Activated T-cell treated with anti-CD3 and anti-CD28 coated beads, Interleukin-2, amount 50 U/mL, for 4 hours (primary cell): ENCODE measurements at places on chromosomes 7 and 10. TPM values are rescaled to one million over a fixed set of nuclear protein-coding genes. Genes with fewer than 3 reads are reported as not detected.

Gene SMO
- 0.11 TPM for total RNA-seq

DNA sequence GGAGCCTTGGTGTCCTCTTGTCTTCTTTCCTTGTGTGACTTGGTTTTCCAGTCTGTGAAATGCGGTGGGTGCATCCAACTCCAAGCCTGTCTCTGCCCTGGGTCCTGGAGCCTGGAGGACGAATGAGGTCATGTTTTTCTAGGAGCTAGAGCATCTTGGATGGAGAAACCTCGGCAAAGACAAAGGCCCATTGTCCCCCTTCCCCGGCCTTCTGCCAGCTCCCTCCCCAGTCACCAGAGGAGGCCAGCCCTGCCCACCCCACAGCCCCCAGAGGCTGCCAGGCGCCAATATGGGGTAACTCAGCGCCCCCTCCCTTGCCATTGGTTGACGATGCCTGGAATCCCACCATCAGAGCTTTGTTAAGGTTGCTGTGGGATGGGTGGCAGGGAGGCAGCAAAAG is 40.4 kb downstream of the KCTD7 start:
- no peak for DNase-seq

DNA sequence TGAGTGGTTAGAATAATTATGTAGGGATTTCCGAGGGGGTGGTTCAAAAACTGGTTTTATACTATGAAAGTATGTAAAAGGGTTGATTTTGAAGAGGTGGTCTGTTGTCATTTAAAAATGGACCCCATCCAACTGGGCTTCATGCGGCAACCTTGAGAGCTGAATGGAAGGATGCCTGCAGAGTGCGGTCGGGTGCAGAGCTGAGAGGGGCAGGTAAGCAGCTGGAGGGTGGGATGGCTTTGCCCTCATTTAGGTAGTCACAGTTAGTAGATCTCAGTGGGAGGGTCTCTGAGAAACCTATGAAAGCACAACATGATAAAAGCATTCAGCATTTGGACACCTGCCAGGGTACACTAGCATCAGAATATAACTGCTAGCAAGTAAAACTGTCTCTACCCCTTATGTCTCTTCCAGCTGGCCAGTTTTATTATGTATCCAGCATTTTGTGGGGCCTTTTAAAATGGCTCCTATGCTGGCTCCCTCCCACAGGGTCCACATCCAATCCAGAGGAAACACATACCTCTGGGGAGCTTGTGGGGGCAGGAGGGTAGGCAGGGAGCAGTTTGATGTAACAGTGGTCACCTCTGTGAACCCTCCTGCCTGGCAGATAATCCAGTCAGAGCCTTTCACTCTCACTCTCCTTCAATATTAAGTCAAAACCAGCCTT is 75.9 kb upstream of the MAGI2 start:
- DNase-seq: no peak

- DNase-seq: no peak
Measured at GRCh38 chr10:126691456-126691855, 21.0 kb upstream of the C10orf90 start.

- no peak for DNase-seq
Measured at GRCh38 chr10:54368984-54369383, 432.0 kb downstream of the PCDH15 start.

DNA sequence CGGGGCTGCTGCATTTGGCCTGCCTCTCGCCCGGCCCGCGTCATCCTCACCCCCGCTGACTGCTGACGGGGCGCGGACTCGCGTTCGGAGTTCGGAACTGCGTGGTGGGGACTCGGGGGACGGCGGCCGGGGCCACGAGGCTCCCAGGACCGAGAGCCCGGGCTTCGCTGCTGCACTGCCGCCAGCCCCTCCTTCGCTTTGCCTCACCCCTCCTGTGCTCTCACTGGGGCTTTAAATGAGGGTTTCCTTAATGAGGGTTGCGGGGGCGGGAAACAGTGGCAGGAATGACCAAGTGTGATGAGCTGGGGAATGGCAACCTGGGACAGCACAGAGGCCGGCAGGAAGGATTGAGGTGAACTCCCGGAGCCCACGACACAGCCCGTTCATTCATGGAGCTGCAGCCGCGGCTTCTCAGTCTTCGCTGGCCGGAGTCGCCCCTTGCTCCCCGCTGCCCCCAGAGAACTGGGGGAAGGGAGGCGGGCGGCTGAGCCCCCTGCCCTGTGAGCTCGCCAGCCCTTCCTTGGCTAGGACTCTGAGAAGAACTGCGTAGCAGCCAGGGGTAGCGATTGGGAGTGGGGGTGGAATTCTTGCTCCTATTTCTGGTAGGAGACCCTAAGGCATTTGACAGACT is 1.5 kb upstream of the LRRC4 start:
- DNase-seq: no peak

DNA sequence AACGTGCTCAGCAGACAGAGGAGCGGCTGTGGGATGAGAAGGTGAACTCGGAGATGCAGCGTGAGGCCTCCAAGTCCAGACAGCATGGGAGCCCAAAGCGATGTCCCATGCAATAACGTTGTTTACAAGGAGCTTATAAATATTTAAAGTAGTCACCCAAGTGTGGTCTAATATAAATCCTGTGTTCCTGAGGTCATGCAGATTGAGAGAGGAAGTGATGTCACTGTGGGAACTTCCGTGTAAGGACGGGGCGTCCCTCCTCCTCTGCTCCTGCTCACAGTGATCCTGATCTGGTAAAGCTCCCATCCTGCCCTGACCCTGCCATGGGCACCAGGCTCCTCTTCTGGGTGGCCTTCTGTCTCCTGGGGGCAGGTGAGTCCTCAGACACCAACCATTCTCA is 94.7 kb upstream of the PRSS58 start:
- no peak for DNase-seq

DNA sequence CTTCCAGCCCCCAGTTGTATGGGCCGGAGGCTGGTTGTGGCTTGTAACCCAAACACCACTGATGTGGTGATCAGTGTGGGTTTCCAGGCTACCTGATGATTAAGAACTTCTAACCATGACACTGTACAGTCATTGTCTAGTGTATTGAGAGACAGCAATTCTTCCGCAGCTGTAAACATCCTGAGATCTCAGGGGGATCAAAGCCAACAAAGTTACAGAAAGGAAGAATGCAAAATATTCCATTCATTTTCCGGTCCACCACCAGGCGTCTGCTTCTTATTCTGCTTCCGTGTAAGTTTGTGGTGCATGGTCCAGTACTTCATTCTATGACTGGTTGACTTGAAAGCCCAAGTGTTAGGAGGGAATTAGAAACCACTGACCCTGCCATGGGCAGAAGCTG is 10.3 kb upstream of the GLI3 start:
- no peak for DNase-seq

- no peak for DNase-seq
Measured at GRCh38 chr10:116241642-116242410, 31.2 kb downstream of the GFRA1 start.

GRCh38 chr7:70712942-70713341 is 419.0 kb upstream of the GALNT17 start:
- DNase-seq: no peak

DNA sequence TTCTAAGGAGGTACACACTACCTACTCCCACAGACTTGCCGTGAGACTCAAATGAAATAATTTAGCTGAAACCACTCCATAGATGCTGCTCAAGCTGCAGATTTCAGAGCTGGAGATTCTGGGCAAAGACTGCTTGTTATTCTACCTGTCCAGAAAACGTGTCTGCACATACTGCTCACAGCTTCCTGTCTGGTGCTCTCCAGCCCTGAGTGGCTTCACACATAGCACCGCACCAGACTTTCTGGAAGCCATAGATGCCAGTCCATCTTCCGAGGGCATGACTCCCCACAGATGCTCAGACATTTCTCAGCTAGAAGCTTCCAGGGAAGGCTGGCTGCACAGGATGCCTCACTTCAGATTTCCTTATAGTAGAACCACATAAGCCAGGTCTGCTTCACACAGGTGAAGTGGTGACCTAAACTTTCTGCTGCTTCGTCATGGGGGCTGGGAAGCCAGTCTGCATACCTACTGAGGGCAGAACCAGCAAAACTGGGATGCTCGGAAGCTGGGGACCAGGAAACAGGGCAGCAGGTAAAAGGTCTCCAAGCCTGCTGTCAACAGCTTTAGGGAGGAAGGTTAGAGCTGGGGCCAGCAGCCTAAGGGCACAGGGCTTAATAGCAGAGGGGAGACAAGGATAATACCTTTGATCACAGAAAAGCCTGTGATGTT is 18.2 kb downstream of the CCDC6 start:
- no peak for DNase-seq

- DNase-seq: no peak
Measured at GRCh38 chr10:47325303-47326291, 3.3 kb downstream of the GDF2 start.

DNA sequence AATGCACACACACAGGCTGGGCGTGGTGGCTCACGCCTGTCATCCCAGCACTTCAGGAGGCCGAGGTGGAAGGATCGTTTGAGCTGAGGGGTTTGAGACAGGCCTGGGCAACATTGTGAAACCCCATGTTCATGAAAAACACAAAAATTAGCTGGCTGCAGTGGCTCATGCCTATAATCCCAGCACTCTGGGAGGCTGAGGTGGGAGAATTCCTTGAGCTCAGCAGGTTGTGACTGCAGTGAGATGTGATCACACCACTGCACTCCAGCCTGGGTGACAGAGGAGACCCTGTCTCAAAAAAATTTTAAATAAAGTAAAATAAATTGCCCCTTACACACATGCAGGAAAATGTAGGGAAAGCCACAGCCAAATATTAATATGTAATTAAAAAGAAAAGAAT is 44.1 kb downstream of the RNF32 start:
- no peak for DNase-seq

Gene HACD1
- total RNA-seq: 0.71 TPM

Gene KNDC1
- not detected for total RNA-seq

- DNase-seq: no peak
Measured at GRCh38 chr10:115001506-115002381, 63.7 kb downstream of the TRUB1 start.

DNA sequence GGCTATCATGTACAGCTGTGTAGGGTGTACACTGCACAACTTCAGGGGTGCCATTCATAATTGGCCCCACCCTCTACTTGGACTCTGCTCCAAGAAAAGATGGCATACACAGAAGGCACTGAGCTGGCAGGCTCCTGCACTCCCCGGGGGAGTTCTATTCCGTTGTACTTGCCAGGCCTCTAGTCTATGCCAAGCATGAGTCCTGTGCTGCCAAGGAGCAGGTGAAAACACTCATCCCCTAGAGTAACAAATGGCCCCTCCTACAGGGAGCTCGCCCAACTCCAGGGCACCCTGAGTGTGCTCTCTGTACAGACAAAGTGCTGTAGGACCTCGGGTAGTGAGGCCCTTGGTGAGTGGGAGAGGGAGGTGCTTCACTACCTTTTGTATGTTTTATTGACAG is 127.2 kb downstream of the SLIT1 start:
- DNase-seq: no peak

DNA sequence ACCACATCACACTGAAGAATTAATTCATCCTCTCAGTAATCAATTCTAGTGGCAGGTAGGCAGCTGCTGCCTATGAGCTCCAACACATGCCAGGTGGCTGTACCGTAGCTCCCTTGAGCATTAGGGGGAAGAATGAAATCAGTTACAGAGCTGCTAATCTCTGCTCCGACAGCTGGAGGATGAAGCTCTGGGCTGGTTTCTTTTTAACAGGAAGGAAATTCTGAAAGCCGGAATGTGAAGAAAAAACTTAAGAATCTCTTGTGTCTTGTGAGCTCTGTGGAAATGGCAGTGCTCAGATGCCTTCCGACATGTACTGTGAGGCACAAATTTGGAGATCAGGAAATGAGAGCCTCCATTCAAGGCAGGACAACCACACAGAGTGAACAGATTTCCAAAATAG is 2.8 kb upstream of the AHCYL2 start:
- DNase-seq: no peak

DNA sequence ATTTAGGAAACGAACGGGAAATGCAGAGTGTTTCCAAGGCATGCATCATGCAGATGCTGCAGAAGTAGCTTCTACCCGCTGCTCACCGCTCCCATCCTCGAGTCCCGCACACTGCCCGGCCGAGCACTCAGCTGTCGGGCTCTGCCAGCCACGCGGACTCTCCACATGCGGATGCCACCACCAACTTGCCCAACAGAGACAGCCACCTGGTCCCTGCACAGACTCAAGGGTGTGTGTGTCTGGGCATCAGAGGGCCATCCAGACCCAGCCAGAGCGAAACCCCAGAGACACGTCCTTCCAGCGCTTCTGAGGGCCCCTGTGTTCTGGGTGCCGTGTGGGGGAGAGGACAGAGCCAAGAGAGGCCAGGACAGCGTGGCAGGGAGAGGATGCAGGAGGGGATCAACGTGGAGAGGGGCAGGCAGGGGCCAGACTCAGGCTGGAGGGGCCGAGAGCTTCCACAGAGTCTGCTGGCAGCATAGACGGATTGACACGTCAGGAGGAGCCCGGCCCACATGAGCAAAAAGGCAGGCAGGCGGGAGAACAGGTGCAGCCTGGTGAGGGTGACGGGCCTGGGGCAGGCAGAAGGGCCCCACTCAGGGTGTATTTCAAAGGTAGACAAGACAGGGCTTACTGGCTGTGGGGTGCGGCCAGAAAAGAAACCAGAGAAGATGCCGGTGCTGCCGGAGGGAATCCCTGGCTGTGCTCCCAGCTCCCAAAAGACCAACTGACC is 18.3 kb downstream of the GPER1 start:
- DNase-seq: no peak

Gene PNLIPRP1
- total RNA-seq: 1.0 TPM

Gene STEAP4
- 0.05 TPM for total RNA-seq

GRCh38 chr10:116978901-116979300 is 26.1 kb downstream of the SHTN1 start:
- DNase-seq: no peak

- no peak for DNase-seq
Measured at GRCh38 chr7:36650320-36650719, 74.0 kb downstream of the AOAH start.

DNA sequence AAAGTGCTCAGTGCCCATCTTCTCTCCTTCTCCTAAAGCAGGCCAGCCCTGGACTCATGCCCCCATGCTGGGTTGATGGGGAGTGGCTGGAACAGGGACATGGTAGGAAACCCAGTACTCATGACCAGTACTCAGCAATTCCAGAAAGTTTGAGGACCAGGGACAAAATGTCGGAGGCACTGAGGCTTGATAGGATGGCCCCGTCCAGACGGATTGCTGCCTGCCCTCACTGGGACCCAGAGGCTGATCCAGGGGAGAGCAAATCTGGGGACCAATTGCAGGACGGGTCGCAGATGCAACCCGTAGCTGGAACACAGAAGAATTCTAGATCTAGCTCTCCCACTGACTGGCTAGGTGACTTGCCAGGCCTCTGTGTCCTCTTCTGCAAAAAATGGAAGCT is 5.1 kb downstream of the ZCCHC24 start:
- no peak for DNase-seq

Gene VSTM4
- total RNA-seq: 0.18 TPM

Gene UBE2H
- total RNA-seq: 11.5 TPM

- no peak for DNase-seq
Measured at GRCh38 chr10:132634947-132635271, 97.3 kb downstream of the INPP5A start.

DNA sequence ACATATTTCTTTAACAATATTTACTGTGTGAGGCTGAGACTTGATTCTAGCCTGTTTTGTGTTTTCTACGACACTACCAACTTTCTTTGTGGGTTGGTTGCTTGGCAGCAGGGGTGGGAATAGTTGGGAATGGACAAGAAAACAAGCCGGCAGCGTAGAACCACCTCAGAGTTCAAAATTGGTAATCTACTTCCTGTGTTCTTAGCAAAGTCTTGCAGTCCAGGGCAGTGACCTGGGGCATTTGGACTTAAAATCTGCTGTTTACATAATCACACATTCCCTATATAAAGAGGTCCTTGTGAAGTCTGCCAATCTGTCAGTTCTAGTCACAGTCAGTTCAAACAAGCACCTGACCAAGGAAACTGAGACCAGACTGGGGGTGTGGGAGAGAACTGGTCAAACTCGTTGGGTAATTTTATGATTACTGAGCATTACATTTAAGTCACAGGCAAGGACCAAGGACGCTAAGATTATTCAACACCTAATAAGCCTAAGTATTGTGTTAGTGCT is 167.9 kb downstream of the CPEB3 start:
- DNase-seq: no peak
